ENCODE measurements at places on chromosomes 12 and 14.

GRCh38 chr12:32261638-32262037, 137.7 kb upstream of the FGD4 start:
- DNase-seq = no peak

DNA sequence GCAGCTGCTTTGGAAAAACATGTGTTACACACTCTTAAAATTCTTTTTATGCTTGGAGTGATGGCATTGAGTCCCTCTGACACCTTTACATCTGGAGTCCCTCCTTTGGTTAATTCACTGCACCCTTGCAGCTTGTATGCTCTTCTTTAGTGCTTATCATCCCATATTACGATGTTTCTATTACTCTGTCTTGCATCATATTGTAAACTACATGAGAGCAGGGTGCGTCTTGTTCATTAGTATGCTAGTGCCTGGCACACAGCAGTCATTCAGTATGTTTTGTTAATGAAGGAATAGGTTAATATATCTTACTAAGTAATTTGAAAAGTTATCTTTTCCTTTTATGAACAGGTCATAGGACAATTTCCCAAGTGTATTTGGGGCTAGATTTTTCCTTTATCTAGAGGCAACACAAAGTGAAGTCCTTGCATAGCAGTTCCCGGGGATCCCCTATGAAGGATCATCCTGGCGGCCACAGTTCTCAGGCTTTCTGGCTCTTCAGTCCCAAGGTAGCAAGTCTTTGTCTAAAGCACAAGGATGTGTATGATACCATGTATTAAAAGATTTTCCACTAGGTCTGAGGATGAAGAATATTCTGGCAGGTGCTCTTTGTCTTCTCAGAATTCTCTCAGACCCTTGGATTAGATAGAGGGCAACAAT, 363.8 kb downstream of the FUT8 start:
- DNase-seq = no peak

- DNase-seq = no peak
Measured at GRCh38 chr14:100733152-100733850, 6.6 kb downstream of the DLK1 start.

- DNase-seq = no peak
Measured at GRCh38 chr12:14950982-14951746, 10.2 kb downstream of the ARHGDIB start.

DNA sequence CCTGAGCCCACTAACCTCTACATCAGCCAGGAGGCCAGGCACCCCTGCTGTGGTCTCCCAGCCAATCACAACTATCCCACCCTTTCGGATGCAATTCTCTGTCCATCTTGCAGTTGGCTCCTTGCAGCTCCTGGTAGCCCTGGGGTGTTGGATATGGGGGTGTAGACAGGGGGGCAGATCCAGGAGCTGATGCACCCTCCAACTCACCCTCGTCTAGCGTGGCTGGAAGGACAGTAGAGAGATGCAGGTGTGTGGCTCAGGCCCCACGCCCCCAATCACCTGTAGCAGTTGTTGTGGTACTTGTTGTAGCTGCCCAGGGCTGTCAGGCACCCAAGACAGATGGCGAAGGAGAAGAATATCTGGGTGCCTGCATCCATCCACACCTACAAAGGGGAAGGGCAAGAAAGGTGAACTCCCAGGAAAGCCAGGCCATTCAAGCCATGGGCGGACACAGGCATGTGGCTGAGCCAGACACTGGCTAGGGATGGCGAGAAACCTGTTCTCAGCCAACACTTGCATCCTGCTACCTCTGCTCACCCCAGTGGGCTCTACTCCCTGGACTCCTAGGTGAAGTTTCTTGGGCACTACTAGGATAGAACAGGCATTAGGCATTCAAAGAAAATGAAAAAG, 13.4 kb upstream of the SLC6A12 start:
- DNase-seq = no peak

DNA sequence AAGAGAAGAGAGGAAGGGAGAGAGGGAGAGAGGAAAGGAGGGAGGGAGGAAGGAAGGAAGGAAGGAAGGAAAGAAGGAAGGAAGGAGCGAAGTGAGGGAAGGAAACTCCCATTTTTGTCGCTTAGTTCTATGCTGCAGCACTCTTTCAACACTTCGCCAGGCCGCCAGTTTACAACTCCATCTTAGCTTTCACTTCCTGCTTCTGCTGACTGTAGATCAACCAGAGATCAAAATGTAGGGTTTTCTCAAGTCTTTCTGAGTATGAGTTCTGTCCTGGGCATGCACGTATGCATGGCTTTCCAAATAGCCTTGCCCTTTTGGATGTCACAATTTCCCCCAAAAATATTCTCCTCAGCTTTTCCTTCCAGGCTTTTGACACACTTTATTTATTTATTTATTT, 723.4 kb downstream of the TRHDE start:
- DNase-seq = no peak

GRCh38 chr14:47662466-47662865, 12.9 kb downstream of the MDGA2 start:
- no peak for DNase-seq

- DNase-seq = no peak
Measured at GRCh38 chr12:128265566-128265965, 1.4 kb upstream of the TMEM132C start.

DNA sequence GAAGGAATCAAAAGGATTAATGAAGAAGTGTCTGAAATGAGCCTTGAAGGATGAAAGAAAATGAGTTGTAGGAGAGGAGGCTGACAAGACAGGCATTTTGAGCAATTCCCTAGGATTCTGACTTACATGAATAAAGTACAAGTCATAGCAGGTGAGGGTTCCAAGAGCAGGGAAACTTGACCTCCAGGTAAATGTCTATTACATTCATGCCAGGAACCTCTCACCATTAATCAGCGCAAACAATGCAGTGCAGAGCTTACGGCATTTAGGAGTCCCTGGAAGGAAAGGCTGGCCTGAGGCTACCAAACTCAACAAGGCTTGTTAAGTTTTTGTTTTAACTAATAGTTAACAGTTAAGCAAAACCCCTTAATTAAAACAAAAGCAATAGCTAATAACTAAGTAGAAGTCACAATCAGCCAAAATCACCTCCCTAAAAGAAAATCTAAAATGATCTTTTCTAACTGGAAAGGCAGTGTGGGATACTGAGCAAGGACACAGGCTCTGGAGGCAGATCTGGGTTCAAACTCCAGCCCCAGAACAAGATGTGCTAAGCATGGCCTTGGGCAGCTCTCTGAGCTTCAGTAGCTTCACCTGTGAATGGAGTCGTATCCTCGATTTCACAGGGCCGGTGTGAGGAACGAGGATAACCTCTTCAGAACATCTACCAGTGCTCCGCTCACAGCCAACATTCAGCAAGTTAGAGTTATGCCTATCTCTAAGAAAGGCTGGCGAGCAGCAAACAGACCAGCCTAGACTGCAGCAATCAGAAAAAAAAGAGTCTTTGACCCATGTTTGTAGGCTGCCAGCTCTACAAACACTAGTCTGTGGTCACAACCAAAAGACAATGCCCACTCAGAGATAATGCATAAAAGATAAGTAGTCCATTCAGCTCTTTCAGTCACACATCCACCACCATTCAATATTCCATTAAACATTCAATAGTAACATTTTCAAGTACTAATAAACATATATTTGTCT, 16.9 kb downstream of the PPTC7 start:
- DNase-seq = no peak

DNA sequence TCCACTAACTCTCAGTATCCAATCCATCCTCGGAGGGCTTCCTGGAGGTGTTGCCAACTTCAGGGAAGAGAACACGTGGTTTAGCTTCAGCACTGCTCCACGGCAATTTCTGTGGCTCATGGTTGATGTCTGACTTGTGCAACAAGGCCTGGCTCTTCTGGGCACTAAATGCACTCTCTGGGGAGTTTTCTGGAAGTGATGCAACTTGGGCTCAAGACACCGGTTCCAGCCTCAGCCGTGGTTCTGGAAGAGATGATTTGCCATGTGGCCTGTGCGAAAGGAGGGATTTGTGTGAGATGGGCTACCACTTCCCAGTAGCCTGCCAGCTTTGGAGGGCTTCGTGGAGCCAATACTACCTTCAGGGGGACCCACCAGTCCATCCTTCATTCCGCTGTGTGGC, 118.6 kb upstream of the RTL1 start:
- DNase-seq = no peak
